ENCODE measurements at places on chromosomes 3 and 15.

- no peak for DNase-seq
Observed at GRCh38 chr15:85164841-85165466, 183.3 kb downstream of the PDE8A start.

GRCh38 chr15:56729561-56729960 is 3.7 kb downstream of the ZNF280D start:
- DNase-seq = no peak

DNA sequence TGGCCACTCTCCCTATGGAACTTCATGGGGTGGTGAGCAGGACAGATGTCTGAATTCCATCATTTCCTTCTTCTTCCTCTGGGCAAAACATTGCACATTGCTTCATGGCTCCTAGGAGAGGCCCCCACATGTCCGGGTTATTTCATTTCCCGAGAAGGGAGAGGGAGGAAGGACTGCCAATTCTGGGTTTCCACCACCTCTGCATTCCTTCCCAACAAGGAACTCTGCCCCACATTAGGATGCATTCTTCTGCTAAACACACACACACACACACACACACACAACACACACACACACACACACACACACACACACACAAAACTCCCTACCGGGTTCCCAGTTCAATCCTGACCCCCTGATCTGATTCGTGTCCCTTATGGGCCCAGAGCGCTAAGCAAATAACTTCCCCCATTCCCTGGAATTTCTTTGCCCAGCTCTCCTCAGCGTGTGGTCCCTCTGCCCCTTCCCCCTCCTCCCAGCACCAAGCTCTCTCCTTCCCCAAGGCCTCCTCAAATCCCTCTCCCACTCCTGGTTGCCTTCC is 1.9 kb downstream of the RHO start:
- peak; percentile 78 for DNase-seq

GRCh38 chr15:91853948-91854638 is 585 bp downstream of the SLCO3A1 start:
- no peak for DNase-seq

- no peak for DNase-seq
Observed at GRCh38 chr3:139642996-139643395, 34.8 kb downstream of the NMNAT3 start.

DNA sequence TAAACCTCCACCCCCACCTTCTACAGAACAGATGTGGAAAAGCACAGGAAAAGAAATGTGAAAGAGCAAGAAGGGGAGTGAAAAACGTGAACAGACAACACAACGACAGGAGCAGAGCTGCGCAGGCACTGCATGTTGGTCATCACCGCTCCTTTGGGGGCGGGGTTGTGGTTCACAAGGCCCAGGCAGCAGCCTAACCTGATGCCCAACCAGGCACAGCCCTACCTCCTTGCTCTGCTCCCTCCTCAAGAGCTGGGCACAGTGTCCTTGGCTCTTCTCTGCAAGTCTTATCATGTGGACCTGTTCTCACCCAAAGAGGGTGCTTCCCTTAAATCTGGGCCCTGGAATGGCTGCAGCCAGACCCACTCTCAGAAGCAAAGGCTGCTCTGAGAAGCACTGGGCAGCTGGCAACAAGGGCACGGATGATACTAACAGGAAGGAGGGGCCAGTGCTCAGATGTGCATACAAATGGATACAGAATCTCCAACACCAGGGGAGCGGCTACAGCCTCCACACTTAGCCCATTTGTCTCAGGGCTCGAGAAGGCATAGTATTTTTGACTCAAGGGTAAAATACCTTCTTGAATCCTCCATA is 64.6 kb downstream of the DHX30 start:
- no peak for DNase-seq

GRCh38 chr15:25783134-25783533 is 80.0 kb downstream of the ATP10A start:
- DNase-seq = no peak

DNA sequence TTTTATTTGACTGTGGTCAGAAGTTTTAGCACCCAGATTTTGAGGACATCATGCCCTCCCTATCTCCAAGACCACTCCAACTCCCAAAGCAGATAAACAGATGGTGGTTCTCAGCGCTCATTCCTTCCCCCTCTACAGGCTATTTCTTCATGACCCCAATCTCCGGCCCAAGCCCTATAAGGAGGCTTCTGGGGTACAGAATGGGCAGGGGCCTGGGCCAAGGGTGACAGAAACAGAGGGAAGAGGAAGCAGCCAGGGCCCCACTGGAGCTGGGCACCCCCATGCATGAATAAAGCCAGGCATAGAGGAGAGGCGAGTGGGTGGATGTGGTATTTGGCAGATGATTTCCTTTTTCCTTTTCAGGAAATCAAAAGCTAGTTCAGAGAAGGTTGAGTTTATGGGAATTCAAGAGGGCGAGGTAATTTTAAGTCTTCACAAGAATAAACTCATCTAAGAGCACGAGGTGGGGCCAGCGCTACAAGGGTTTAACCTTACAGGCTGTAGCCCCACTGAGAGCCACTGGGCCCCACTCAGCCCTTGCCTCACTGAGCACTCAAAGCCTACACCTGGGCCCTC is 104.8 kb upstream of the HERC1 start:
- no peak for DNase-seq

DNA sequence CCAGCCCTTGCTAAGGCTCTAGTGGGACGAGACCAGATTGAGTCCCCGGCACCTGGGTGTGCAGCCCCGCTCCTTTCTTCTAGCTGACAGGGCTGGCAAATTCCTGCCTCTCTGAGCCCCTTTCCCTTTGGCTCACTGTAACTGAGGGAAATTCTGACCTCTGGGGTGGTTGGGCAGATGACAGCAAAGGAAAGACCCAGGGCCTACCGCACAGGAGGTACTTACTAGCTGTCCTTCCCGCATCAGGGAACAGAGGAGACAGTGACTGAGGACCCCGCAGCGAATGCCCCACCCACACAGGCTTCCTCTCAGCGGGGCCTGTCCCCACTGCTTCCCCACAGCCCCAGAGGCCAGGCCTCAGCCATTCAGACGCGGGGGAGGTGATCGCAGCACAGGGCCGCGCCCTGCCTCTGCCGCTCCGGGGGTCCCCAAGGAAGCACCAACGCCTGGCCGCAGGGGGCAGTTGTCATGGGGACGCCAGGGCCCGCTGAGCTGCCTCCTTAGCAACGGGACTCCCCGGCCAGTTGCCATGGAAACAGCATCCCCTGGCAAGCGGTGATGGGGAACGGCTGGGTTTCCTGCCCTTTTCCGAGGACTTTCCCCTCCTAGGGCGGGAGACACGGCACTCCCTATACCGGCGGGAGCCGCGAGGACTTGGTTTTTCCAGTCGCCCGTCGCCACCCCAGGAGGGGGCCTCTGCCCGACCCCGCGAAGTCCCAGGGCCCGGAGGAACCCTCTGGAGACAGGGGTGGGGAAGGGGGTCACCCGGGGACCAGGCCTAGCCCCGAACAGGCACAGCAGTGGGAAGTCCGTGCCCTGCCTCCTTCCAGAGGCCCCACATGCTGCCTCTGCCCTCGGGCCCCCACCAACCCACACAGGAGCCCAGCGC is 50.1 kb downstream of the HCN4 start:
- DNase-seq = no peak

DNA sequence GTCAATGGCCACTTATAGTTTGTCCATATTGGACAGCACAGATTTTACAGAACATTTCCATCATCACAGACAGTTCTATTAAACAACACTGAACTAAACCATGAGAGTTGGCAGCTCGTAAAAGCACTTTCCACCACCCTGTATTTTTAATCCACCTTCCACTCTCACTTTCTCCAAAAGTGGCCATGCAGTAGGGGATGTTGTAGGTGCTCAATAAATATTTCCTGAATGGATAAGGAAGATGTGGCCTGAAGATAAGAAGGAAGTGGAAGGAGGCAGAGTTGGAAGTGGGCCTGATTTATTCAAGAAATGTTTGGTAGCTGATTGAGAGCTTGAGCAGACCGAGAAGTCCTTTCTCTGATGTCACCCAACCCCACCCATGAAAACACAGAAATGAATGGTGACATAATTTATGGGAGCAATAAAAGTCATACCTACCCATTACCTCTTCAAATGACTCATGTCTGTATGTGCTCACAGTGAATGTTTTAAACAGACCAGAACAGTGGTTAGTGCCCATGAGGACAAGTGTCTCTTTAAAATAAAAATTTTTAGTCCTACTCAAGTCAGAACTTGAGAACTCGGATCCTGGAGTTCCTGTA is 39.6 kb upstream of the CTNNB1 start:
- no peak for DNase-seq

DNA sequence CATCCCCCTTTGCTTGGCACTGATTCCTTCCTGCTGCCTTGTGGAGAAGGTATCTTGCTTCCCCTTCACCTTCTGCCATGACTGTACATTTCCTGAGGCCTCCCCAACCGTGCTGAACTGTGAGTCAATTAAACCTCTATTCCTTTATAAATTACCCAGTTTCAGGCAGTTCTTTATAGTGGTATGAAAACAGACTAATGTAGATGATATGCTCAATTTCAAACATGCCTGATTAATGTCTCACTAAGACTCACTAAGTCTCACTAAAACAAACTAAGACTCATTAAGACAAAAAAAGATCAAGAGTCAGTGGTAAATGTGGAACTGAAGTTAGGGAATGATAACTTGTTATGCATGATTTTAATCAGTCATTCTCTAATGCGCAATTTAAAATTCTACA is 606.6 kb downstream of the RBMS3 start:
- no peak for DNase-seq

DNA sequence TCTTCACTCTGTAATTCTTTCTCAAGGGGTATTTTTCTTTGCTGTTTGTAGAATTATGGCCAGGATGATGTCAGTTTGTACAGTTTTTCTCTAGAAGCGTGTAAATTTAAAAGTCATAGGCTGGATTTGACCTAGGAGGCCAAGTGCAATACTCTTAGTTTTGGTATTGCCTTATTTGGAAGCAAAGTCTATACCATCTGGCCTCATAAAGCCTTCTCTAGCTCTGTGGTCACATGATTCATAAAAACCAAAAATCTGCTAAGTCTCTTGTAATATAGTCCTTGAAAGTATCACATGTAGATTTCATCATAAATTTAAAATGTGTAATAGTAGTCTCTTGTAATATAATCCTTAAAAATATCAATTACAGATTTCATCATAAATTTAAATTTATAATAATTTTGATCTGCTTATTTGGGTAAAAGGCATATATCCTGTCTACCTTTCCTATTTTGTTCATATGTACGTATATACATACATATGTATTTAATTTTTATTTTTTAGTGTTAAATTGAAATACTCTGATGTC is 25.6 kb downstream of the TEX9 start:
- DNase-seq = peak; percentile 29

GRCh38 chr3:175659670-175660350 is 800.7 kb downstream of the NAALADL2 start:
- DNase-seq = no peak

GRCh38 chr3:150055332-150055731 is 84.6 kb upstream of the PFN2 start:
- no peak for DNase-seq

All from fibroblast of skin of left biceps (primary cell).